ENCODE measurements at places on chromosomes 2 and 18.

GRCh38 chr2:132896073-132896472 is 226.1 kb upstream of the LYPD1 start:
- DNase-seq, result no peak

DNA sequence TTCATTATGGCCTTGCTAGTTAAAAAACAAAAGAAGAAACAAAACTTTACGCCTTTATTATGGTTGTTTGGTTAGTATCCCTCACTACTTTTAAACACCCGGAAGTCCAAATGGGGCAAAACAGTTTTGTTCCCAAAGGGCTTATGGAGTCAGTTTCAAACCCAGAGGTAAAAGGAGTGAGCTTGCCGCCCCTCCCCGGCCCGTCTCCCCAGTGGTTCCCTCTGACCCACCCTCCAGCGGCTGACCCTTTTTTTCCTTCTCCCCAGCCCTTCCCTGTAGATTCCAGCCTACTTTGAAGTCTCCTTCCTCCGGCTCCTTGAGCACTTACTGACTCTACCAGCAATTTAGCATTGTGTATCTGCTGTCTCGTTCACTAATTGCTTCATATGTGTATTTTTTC is 209.2 kb downstream of the ICOS start:
- DNase-seq, result peak; percentile 35

DNA sequence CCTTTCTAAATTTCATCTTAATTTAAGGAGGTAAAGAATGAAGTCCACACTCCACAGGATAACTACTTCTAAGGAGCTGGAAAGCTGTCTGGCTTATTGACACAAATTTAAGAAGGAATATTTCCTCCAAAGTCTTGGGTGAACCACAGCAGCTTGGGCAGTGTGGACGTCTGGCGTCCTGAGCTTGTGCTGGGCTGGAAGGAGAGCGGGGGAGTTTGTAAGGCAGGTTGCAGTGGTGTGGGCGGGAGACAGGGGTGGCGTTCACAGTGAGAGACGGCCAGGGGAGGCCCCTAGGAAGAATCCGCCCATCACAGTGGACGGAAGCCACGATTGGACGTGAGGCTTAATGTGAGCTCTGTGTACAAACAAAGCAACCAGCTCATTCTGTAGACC is 25.7 kb downstream of the ADI1 start:
- DNase-seq, result peak; percentile 63

DNA sequence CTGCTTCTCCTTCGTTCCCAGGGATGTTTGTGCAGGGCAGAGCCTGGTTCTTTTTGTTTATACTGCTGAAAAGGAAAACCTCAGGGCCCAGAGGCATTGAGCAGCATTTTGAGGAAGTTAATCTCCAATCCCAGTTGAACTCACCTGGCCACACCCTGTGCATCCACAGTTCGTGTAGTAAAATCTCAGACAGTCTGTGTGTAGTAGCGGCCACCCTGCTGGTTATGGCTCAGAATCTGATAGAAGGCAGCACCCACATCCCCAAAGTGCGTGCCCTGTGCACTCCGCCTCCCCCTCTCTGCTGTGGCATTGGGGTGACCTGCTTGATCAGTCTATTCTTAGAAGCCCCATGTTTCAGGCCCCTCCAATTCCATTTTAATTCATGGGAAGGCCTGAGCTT is 10.9 kb downstream of the TRIB2 start:
- no peak for DNase-seq

DNA sequence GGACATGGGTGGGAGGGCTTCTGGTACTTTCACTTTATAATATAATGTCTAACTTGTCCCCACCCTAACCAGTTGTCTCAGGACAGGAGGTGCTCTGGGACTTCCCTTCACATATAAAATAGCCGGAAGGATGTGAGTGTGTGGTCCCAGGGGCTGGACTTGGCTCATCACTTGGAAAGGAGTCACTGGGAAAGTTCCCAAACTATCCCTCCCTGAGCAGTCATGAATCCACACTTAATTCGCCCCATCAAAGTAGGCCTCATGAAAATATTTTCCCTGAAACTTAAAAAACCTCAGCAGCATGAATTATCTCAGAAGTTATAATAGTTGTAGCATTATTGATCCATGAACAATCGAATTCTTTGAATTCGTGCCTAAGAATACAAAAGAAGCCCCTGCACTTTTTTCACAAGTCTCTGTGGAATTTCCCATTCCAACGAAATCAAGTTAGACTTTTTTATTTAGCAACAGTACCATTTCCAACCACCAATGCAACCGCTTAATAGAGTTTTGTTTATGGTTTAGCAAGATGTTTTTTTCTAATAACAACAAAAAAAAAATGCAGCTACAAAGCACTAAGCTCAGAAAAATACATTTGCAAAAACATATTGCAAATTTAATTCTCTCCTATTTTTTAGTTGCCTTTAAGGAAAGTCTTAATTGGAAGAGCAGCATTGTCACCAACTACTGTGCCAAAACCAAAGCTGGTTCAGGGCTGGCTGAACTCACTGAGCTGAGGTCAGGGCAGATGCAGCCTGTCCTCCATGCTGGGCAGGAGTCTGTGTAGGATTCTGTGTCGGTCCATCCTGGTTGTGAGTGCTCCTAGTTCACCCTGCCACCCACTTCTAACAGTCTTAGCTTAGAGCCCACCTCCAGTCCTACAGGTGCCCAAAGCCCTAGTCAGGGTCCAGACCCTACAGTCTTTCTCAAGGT is 68.8 kb upstream of the SPTBN1 start:
- peak; percentile 79 for DNase-seq

- no peak for DNase-seq
Observed at GRCh38 chr2:106816974-106817373, 69.0 kb downstream of the ST6GAL2 start.

- DNase-seq, result peak; percentile 88
Observed at GRCh38 chr2:240560084-240560479, at the start of gene DUSP28. DUSP28 (plus strand) TSS chr2:240560357; CDS start chr2:240560685, 328 bp downstream.

DNA sequence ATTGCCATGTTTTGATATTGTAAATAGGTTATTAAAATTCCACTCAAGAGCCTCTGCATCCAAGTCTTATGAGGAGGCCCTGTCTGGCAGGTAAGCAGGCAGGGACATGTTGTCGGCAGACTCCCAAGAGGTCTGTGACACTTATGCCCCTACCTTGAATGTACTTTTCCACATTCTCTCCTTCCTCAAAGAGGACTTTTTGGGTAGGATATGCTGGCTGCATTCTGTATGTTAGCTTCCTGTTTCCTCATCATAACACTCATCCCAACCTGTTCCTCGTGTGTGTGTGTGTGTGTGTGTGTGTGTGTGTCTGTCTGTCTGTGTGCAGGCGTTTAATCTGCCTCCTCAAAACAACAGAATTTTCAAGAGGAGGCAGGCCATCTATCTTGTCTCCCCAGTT is 75.3 kb downstream of the USP40 start:
- DNase-seq, result no peak

GRCh38 chr2:119782308-119783027 is 22.7 kb downstream of the PTPN4 start:
- no peak for DNase-seq

DNA sequence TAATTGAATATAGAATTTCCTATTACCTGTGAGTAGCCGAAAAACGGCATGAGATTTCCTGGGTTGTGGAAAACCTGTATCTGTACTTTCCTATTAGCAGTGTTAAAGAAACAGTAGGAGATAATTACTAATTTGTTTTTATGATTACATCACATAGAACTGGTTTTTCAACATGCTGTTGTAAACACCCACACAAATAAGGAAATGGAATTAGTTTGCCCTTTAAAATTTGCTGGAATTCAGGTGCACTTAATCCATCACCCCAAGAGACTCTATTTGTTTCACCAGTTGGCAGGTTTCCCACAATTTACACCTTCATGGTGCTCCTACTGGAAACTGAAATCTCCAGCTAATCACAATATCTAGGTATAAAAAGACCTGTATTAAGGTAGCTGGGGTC is 274.1 kb upstream of the SLC8A1 start:
- DNase-seq, result no peak

DNA sequence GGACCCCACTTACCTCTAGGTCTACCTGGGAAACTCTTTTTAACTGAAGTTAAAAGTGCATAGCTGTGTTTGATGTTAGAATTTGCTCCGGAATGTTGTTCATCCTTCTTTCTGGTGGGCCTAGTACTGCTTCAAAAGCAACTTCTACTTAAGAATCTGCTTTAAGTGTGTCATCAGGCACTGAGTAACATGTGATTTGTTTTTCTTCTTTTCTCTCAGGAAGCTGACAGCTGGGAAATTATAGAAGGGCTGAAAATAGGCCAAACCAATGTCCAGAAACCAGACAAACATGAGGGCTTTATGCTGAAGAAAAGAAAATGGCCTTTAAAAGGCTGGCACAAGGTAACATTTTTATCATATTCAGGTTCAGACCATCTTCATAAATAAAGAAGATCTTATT is 122.9 kb downstream of the PRKRA start:
- peak; percentile 33 for DNase-seq

DNA sequence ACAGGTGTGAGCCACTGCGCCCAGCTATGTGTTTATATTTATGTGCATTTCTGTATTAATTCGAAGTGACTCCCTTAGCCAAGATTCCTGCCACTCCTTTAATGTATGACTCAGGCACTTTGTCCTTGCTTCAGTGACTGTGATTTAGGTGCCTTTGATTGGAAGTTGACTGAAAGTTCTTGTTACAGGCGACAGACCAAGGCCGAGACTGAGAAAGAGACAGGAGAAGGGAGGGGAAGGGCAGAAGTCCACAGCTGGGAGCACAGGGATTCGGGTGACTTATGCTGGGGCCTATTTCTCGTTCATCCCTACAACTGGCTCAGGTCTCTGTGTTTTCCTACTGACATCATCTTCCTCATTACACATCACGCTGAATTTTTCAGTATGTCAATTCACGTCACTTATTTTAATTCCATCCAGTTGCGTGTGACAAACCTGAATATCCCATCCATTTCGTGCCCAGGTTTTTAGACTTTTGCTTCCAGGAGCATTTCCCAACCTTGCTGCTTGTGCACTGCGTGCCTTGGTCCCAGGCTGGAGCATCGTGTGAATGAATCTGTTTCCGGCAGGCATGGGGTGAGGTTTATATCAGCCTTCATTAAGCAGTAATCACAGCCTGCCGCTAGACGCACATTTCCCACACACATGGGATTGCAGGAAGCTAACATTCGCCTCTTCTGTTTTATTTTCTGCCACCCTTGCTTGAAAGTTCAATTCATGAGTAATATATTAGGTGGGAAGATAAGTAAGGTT is 42.4 kb downstream of the TMEM18 start:
- no peak for DNase-seq

DNA sequence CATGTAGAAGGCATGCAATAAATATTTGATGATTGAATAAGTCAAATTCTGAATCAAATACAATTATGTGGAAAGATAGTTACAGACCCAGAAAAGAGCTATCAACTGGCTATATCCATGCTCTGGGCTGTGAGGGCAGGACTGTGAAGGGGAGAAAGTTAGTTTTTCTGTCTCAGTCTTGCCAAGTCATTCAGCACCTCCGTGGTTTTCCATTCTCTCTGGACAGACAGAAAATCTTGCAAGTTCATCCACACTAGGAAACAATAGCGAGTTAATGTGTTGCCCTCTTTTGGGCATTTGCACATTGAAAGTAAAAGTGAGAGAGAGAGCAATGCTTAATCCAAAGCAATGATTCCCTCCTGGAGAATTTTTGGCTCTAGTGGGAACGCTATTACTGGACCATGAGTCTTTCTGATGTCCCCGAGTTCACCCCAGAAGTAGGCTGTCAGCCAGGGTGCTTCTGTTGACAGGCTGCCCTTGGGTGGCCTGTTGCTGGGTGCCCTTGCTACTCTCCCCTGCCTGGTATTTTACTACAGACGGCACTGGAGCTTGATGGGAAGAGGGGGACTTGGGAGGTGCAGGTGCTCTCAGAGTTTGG is 238.3 kb downstream of the LOXHD1 start:
- DNase-seq, result no peak

- DNase-seq, result peak; percentile 78
Observed at GRCh38 chr18:9827793-9828505, 57.8 kb upstream of the TXNDC2 start.

DNA sequence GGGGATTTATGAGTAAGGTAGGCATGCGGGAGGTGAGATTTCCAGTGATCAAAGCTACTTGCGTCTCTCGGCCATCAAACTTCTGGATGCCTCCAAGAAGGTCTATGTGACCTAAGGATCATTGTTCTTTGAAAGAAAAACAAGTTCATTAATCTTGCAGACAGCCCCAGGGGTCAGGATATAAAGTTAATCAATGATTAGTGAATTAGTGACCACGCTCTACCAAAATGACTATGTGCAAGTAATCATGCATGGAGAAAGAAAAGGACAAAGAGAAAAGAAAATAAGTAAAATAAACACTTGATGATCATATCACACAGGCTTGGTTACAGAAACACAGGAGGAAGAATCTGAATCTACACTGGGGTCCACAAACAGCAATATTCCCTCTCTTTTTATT is 42.5 kb upstream of the BCL11A start:
- DNase-seq, result no peak

GRCh38 chr18:79208906-79209305 is 139.7 kb downstream of the ATP9B start:
- no peak for DNase-seq

DNA sequence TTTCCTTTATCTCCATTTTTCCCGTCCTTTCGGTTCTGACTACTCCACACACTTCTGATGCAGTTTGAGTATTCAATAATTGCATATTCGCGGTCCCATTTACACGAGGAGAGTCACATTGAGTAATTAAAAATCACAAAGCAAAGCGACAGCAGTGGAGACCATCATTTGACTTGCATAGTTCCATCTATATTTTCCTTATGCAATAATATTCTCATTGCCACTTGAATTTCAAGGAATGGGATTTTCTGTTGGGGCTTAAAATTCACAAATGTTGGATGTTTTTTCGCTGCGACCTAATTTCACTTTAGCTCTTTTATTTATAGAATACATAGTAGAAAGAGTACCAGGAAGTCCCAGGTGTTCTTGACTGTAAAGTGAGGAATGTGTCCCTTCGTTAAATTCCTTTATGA is 186.8 kb downstream of the ZEB2 start:
- no peak for DNase-seq

DNA sequence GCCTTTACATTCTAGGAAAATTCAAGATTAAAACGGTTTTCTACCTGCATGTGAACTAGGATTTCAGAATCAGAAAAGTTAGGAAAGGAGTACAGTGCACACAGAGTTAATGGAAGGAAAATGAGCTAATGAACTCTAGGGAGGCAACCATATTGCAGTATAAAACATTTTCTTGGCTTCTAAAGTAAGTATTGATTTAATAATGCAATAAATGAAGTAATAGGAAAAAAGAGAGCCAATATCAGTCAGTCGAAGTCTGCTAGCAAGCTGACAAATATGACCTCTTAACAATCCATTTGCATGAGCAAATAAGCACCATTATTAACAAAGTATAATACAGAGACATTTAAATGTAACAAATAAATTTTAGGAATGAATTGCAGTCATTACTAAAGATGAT is 80.2 kb upstream of the COL3A1 start:
- DNase-seq, result no peak

- DNase-seq, result no peak
Observed at GRCh38 chr2:134314681-134315368, 61.0 kb downstream of the MGAT5 start.

- DNase-seq, result no peak
Observed at GRCh38 chr2:12705230-12705629, 11.5 kb upstream of the TRIB2 start.

DNA sequence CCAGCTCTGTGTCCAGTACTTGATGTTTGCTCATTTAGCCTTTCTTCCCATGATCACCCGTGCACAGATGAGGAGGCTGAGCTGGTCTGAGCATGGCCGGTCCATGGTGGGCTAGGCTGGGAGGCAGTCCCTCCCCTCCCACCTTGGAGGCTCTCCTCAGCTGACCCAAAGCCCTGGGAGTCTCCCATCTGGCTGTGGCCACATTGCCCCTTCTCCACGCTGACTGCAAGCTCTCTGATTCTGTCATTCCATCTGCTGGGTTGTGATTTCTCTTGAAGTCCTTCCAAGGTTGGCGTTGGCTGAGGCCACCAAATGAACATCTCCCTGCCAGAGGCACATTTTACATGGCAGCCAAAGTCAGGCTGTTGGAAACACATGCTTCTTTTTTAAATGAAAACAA is 44.0 kb downstream of the ACKR3 start:
- DNase-seq, result no peak

All from umbilical cord (tissue), 2 donors.